GOT3 (cell line): ENCODE measurements at places on chromosomes 11 and 22.

DNA sequence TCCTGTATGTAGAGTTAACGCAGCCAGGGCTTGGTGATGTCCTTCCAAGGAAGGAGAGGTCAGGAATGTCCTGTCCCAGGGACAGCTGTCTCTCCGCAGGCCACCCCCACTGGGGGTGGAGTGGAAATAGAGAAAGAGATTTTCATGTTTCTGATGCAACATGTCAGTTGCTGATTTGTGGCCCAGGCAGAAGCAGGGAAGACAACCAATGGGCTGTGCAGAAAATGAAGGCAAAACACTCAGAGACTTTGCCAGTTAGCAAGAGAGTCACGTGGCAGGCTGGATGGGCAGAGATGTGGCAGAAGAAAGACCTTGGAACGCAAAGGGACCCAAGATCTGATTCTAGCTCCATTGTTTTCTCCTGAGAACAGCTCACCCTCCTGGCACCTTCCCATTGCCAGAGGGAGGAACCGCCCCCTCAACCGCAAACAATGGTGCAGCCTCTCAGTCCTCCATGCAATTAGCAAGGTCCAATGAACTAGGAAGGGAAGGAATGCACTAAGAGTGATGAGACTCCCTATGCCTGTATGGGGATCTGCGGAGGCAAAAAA is 71.0 kb downstream of the SYN3 start:
- no peak for DNase-seq

- no peak for DNase-seq
Measured at GRCh38 chr22:21639359-21639758, 2.7 kb upstream of the SDF2L1 start.

GRCh38 chr11:103585911-103586310 is 450.5 kb upstream of the DDI1 start:
- no peak for DNase-seq

DNA sequence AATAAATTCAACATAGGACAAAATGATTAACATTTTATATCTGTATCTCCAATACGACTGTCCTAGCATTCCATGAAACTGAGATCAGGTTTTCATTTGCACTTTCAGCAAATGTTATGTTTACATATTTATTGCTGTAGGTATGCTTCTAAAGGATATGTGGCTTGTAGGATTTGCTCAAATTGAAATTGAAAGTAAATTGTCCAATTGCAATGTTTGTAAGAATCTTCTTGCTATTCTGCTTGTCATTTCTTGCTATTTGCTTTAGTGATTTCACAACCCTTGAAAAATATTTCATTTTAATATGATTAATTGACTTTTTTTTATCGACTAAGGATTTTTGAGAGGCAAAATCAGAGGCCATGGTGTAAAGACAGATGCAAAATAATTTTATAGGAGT is 904.2 kb upstream of the RAG2 start:
- DNase-seq: no peak

DNA sequence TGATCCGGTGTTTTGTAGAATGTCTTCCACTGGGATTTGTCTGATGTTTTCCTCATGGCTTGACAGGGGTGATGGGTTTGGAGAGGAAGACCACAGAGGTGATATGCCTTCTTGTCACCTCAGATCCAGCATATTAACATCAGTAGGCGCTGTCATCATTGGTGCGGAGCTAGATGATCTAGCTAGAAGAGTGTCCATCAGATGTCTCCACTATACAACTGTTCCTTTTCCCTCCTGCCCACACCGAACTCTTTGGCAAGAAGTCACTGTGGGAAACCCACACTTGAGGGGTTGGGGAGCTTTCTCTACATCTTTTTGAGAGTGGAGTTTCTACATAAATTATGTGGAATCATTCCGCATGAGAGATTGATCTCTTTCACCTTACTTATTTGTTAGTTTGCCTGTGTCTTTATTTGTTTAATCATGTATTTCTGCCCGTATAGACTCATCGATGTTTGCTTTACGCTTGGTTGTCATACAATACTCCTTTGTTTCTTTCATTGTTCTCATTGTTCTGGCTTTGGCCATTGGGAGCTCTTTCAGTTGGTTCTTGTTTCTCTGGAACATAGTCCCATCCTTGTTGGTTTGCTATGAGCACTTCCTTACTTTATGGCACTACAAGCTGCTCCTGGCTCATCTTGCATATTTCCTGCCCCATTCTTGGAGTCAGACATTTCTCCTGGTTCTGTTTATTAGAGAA is 1420.3 kb downstream of the BRD1 start:
- no peak for DNase-seq

DNA sequence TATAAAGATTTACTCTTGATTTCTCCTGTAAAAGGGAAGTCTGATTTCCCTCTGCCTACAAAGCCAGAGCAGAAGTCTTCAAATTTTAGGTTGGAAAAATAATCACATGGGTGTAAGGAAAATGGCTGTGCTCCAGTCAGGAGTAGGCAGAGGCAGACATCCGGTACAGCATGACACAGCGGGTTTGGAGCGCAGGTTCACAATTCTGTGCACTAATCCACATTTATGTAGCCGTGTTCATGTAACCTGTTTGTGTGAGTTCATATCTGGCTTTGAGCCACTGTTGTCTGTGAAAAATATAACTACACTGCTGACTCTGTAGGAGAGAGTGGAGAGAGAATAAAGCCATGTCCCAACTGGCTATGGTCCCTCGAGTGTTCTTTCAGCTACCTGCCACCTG is 248.0 kb downstream of the CASP12 start:
- no peak for DNase-seq

GRCh38 chr11:117815262-117815803 is 9.2 kb downstream of the FXYD2 start:
- no peak for DNase-seq

DNA sequence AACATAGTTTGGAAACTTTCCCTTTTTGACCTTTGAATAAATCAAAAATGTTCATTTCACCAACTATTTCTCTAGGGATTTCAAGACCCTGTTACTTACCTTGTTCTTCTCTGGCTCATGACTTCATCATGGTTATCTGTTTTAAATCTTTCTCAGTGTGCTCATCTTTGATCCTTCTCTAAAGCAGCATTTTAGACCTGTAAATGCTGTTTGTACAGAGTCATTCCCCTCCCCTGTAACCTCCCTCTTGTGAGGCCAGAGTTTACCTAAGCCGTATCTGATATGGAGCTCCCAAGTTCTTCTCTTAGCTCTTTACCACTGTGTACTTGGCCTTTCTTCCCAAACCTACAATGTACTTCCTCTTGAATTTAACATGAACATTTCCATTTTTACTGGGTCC is 56.0 kb downstream of the ACER3 start:
- no peak for DNase-seq

- no peak for DNase-seq
Measured at GRCh38 chr11:7154881-7155361, 66.1 kb downstream of the RBMXL2 start.

DNA sequence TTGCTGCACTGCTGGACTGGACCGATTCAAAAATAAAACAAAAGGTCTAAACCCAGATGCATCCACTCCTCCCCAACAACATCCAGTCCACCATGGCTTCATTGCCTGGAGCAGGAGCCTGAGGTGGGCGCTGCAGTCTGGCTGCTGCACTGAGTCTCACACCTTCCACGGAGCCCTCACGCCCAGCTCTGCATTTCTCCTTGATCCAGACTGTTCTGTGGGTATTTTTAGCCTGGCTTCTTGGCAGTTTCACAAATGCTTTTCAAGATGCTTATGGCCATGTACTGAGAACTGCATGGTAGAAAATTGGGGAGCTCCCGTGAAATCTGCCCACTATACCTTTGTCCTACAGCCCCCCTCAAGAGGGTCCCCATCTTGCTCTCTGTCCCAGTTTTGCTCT is 53.3 kb upstream of the JAM3 start:
- no peak for DNase-seq

GRCh38 chr11:15371533-15371932 is 256.8 kb downstream of the INSC start:
- no peak for DNase-seq

DNA sequence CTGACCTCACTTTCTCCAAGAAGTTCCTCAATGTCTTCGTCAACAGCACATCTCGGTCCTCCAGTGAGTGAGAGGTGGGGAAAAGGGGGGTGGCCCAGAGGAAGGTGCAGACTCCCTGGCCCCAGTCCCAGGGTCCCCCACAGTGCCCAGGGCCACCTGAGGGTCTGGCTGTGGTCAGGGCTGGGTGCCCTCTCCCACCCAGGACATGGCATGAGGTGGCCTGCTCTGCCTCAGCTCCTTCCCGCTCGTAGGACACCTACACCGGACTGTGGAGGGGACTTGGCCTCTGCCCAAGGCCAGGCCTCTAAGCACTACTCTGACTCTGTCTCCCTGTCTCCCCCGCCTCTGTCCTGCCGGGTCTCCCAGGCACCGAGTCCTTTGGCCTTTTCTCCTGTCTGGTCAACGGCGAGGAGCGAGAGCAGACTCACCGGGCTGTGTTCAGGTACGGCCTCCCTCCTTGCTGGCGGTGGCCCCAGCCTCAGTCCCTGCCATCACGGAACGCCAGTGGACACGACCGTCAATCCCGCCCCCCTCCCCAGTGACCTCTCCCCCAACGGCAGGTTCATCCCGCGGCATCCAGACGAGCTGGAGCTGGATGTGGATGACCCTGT is 4.5 kb downstream of the MAPK8IP2 start:
- DNase-seq: no peak

DNA sequence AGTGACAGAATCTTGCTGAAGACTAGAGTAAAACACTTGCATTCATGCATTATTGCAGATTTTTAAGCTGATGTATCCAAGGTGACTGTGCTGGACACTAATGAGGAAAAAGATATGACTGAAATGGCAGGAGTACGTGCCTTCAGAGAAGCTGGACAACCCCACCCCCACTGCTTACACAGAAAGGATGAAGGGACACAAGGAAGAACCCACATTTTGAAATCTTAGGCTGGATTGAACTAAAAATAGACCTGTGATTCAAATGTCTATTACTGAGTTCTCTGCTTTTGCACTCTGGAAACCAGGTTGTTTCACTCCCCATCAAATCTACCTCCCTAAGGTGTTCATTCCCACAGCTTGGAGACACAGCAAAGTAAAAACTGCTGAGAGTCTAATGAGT is 117.1 kb downstream of the KCNC1 start:
- DNase-seq: no peak

GRCh38 chr11:131099013-131099412 is 182.7 kb upstream of the SNX19 start:
- no peak for DNase-seq

DNA sequence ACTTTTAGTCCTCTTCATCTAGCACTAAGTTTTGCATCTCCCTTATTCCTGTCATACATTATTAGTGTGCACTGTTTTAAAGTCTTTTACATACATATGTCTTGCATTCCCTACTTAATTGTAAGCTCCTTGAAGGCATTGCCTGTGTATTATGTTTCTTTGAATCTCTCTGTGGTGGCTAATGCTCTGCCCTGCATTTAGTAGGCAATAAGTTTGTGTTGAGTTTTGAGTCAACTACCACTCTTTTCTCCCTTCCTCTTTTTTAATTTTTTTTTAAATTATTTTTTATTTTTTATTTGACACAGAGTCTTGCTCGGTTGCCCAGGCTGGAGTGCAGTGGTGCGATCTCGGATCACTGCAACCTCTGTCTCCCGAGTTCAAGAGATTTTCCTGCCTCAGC is 78.9 kb downstream of the ZBTB16 start:
- no peak for DNase-seq

- no peak for DNase-seq
Measured at GRCh38 chr11:23099256-23099655, 239.0 kb upstream of the CCDC179 start.

- no peak for DNase-seq
Measured at GRCh38 chr11:101429703-101430540, 153.9 kb downstream of the TRPC6 start.

DNA sequence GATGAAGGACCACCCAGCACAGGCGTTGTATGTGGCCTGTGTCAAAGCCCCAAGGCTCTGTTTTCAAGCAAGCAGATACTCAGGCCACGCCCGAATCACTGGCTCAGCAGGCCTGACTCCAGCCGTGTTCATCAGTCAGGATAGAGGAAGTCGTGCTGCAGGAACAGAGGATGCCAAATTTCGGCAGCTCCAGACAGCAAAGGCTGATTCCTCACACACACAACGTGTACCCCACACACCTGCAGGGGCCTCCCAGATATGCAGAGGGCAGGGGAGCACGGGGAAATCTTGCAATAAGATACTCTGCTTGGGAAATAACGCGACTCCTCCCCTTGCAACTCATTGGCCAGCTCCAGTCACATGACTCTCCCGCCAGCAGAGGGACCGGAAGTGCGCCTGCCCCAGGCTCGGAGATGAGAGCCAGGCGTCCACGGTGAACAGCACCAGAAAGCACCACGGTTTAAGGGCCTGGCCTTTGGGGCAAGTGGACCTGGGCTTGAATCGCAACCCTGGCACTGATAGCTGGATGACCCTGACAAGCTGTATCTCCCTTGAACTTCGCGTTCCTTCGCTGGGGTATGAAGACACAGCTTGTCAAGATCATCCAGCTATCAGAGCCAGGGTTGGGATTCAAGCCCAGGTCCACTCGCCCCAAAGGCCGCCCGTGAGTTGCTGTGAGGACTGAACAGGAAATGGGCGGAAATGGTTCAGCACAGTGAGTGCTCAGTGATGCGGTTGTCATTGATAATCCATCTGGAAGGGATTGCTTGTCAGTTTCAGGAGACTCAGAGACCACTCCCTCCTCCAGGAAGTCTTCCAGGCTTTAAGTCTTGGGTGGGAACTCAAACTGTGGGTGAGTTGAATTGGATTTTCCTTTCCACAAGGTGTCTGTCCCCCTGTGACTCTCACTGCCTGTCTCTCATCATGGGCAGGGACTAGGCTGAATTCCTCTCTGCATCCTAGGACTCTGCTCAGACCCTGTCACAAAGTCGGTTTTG is 88.5 kb downstream of the MYEOV start:
- no peak for DNase-seq

- no peak for DNase-seq
Measured at GRCh38 chr22:39176143-39176713, 23.7 kb upstream of the CBX7 start.

DNA sequence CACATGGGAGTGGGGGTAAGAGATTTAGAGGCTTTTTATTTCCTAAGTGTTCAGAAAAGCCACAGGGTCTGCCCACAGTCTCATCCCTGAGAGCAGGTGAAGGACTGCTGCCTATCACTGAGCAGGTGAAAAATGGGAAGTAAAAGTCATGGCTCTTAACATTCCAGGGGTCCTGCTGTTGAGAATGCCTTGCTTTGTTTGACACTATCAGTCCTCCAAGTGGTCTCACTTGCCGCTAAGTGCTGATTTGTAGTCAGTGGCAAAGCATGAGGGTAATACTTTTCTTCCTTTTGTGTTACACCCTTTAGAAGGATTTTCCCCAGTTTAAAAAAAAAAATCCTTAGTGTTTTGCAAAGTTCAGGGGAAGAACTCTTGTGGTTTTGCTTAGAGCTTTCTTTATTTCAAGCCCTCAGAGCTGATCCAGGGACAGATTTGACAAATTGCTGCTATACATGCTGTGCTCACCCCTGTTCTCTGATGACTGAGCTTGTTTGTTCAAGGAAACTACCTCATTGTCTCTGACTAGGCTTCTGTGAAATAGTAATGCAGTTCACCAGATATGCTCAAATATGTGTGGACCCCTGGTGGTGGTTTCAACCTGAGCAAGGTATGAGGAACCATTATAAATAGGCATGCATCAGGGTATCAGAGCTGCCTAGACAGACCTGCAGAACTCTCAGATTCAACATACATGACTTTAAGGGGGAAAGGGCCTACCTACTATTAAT is 141.0 kb downstream of the ARHGAP42 start:
- no peak for DNase-seq

GRCh38 chr11:103727262-103727661 is 309.2 kb upstream of the DDI1 start:
- DNase-seq: no peak

- DNase-seq: no peak
Measured at GRCh38 chr22:31861226-31861840, 83.0 kb upstream of the YWHAH start.
